ENCODE measurements at places on chromosomes 16 and 17.

- DNase-seq = no peak
Observed at GRCh38 chr17:8312251-8312650, 2.2 kb downstream of the ARHGEF15 start.

DNA sequence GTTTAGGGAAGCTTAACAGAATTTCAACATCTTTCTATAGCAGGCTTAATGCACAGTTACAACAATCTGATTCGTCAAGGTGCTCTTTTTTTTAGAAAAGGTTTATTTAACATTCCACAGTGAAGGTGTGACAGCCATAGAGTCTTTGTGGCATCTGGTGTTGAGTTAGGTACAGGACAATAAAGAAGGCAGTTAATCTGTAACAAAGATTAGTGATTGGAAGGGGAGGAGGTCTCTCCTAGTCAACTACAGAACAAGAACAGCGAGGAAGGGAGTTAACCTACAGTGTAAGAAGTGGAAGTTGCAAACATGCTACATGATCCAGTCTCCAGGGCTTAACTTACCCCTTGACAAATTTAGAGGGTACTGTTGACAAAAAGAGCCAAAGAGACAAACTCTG is 3.0 kb upstream of the ZDHHC7 start:
- no peak for DNase-seq

- DNase-seq = no peak
Observed at GRCh38 chr16:11603331-11603750, 16.6 kb upstream of the LITAF start.

DNA sequence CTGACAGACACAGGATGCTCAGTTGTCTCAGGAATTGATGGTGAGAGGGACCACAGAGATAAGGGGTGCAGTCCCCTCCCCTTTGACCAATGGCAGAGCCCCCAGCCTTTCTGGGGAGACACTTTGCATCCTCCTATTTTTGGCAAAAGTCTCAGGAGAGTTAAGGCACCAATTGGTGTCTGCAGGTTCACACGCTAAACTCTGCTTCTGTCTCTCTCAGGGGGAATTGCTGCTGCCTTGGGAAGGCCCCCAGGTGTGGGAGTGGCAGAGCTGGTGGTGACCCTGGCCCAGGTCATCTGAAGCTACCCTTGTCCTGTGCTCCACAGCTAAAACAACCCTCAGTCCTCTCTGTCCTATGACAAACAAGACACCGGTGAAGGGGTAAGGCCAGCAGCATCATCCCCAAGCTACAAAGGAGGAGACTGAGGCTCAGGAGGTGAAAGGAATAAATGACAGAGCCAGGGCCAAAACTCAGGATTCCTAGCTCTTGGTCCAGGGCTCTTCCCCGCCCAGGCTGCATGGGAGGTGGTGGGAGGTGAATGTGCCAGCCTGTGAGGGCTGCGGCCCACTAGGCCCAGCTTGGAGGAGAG is 20.3 kb downstream of the OSBPL7 start:
- DNase-seq = no peak

- no peak for DNase-seq
Observed at GRCh38 chr16:82071421-82071820, 36.4 kb downstream of the HSD17B2 start.

GRCh38 chr17:7862692-7863437 is 5.1 kb downstream of the CYB5D1 start:
- DNase-seq = no peak

- DNase-seq = no peak
Observed at GRCh38 chr16:86529160-86529559, 18.8 kb downstream of the FOXF1 start.

DNA sequence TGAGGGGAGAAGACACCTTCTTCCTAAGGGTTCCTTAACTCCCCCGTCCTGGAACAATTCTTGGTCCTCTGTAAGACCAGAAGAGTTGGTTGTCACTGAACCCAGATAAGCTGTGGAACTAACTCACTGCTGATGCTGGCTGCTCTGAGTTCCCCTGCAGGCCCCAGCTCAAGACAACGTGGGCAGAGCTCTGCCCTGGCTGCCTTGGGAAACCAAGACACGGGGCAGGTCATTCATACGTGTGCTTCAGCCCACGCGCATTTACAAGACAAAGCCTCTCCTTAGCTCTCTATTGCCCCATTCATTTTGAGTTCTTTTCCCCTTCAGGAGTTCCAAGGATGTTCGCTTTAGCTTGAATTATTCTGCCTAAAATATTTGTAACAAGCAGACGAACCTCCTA is 3.4 kb upstream of the NAT9 start:
- DNase-seq = no peak

DNA sequence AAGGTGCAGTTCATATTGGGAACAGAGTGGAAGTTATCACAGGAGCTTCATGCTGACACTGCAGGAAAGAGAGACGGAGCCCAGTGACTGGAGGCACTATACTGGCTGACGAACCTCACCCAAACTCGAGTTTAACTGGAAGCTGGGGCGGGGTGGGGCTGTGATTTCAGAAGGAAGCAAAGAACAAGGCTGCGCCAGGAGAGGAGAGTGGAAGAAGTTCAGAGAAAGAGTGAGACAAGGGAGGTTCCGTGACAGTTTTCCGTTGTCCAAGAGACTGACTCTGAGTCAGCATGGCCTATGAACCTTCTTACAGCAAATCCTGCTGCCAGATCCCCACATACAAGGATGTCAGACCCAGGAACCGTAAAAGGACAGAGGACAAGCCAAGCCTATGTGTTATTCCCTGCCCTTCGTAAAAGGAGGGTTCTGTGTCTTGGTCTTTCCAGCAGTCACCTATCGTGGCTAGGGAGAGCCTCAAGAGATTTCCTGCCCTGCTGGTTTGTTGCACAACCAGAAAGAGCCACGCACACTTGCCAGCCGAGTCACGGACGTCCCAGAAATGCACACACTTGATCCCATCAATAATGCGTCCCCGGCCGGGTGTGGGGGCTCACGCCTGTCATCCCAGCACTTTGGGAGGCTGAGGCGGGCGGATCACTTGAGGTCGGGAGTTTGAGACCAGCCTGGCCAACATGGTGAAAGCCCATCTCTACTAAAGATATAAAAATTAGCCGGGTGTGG is 5.1 kb downstream of the PITPNA start:
- DNase-seq = no peak

DNA sequence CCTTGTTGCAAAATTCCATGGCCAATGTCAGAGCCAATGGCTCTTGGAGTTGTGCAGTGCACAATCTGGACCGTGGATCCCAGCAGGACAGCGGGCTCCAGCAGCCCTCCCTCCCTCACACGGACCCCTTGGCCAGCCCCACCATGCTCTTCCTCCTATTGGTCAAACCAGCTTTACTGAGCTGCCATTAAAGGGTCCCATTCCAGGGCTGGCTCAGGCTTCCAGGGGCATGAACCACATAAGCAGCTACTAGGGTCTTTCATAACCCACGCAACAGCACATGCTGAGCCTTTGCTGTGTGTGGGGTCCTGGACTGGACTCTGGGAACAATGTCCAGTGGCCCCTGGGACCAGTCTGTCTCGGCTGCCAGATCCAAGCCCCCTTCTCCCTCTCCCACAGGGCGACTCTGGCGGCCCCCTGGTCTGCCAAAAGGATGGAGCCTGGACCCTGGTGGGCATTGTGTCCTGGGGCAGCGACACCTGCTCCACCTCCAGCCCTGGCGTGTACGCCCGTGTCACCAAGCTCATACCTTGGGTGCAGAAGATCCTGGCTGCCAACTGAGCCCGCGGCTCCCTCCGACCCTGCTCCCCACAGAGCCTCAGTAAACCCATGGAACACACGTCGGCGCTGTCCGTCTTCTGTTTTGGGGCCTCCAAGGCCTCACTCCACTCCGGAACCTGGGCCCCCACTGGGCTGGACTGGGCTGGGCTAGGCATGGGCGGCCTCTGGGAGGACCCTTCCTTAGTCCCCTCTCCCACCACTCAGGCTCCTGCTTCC is 5.7 kb downstream of the CTRB1 start:
- no peak for DNase-seq

- no peak for DNase-seq
Observed at GRCh38 chr16:12155235-12155634, 178.7 kb downstream of the SNX29 start.

- no peak for DNase-seq
Observed at GRCh38 chr16:59591480-59591879, 857.4 kb upstream of the GOT2 start.

DNA sequence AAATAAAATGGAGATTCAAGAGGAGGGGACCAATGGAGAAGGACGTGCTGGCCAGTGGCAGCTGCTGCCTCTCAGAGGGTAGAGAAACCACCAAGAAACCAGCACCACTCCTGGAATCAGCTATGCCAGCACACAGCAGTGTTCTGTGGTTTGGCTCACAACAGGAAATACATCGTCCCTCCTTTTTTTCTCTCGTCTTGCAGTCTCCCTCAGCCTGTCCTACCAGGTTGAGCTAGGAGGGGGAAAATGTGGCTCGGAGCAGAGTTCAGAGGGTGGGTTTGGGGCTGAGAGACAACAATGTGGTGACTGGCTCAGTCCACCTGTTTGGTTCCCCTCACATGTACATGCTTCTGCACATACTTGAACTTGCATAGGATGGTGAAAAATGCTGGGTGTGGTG is 19.9 kb upstream of the SLC16A5 start:
- DNase-seq = no peak

- DNase-seq = no peak
Observed at GRCh38 chr16:70738083-70738977, 52.5 kb upstream of the MTSS2 start.

GRCh38 chr16:1300664-1301476 is 8.6 kb upstream of the UBE2I start:
- DNase-seq = no peak

- DNase-seq = no peak
Observed at GRCh38 chr17:58669853-58670252, 22.0 kb downstream of the TEX14 start.

DNA sequence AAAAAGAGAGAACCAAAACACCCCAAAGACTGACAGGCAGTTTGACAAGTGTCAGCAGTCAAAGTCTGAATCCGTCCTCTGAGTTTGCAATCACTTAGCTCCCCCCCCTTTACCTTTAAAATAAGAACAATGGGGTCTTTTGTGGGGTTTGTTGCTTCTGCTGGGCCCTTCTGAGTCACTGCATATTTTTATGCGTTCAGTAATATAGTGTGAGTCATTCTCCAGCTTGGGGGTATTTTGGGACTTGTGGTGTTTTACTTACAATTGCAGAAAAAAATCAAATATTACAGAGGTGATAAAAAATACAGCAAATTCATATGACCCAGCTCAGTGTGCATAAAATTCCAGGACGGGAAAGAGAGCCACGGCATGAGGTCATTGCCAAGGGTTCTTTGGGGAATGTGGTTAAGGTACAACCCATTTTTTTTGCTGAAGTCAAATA is 120.1 kb downstream of the CYLD start:
- DNase-seq = no peak

GRCh38 chr17:56699186-56699894 is 105.8 kb downstream of the NOG start:
- no peak for DNase-seq

DNA sequence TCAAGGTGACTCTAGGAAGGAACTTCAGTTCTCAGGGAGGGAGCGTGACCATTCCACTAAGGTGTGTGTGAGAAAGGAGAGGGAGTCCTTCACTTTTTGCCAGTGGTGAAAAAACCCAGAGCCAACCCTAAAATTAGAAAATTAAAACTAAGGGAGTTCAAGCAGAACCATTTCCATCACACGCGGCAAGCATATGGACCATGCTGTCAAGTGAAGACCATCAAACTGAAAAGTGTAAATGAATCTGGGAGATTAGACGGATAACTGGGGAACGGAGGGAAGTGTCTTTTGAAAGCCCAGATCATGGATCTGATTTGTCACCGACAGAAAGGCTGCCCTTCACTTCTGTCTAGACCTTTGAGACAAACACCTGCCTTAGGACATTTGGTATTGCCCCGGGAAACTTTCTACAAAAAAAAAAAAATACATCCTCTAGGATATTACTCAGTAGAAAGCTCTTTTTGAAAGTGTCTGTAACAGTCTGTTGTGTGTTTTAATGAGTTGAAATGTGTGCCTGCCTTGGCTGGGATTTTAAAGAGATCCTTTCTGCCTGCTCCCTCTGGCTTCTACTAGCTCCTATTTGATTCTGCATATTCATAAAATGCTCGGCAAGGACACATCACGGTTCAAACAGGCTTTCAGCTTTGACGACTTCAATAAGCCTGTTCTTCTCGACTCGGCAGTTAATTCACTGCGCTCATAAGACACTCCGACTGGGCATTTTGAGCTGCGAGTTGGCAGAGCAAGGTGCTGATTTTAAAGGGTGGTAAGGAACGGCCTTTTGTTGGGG is 81.4 kb upstream of the ERCC4 start:
- no peak for DNase-seq

DNA sequence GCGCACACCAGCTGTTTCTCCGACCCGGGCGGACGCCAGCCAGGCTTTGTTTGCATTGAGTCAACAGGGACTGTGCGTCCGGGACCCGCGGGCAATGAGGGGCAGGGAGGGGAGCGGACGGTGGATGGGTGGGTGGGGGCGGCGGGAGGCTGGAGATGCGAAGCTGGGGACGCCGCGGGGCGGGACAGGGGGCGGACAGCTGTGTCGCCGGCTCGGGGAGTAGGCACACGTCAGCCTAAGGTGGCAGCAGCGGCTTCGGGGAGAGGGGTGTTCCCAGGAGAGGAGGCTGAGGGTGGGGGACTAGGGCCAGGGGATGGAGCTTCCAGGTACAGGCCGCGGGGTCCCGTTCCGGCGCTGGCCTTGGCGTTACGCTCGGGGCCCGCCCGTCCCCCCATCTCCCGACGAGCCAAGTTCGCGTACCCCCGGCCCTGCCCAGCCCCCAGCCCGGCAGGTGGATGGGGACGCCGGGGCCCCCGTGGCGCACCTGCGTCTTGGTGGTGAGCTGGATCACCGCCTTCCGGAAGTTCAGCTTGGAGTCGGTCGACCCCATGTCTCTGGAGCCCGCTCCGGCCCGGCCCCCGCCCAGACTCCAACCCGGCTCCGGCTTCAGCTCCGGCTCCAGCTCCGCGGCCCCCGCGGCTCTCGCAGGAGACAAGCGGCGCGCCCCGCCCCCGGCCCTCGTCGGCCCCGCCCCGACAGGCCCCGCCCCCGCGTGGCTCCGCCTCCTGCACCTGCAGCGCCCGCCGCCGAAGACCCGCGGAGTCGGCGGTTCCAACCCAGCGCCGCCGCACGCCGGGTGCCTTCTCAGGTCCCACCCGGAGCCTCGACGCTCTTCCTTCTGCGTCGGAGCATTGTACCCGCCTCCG is at the start of gene HID1:
Gene HID1, minus strand, starts transcription at position 653 of the 866 bp plus-strand sequence. Its CDS starts 103 bp downstream, at position 550.
- DNase-seq = no peak

- no peak for DNase-seq
Observed at GRCh38 chr17:44607836-44608690, 48.2 kb upstream of the MEIOC start.

- no peak for DNase-seq
Observed at GRCh38 chr16:29320274-29320999, 86.1 kb downstream of the NPIPB11 start.

DNA sequence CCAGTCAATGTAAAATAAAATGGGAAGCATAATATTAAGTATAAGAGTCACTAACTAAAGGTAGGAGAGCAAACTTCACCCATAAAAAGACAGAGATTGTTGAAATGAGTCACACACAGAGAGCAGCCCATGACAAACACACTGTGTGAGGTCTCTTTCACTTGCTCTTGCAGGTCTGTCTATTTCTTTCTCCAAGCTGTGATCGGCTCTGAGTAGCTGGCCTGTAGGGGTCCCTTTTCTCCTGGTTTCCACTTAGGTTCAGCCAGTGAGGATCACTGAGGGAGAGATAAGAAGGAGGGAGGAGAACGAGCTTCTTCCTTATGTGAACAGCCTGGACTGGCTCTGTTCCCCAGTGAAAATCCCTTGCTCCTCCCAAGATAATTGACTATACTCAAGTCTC is 133.7 kb upstream of the HS3ST3A1 start:
- DNase-seq = no peak

GRCh38 chr17:44087319-44087718 is 16.8 kb downstream of the G6PC3 start:
- DNase-seq = no peak
